ENCODE measurements at places on chromosomes 12 and 14.

GRCh38 chr12:15777355-15778012 lies 11.7 kb downstream of the EPS8 start:
- DNase-seq = no peak

GRCh38 chr12:836952-837351 lies 84.6 kb downstream of the WNK1 start:
- DNase-seq = no peak

- DNase-seq = no peak
Observed at GRCh38 chr12:80648881-80649280, 58.6 kb upstream of the MYF6 start.

DNA sequence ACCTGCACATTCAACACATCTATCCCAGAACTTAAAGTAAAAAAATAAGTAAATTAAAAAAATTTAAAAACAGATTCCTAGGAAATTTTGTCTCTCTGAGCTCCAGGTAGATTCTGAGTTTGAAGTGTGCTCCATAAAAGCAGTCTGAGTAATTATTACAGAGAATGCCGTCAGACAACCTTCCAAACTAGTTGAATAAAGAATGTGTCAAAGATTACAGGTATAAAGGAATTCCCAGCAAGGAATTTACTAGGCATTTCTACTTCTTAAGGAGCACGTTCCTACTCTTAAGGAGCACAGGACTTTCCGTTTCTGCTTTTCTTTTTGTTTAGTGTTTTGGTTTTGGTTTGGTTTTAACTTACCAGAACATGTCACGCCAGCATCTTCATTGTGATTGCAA lies 7.1 kb downstream of the CD163 start:
- DNase-seq = no peak

DNA sequence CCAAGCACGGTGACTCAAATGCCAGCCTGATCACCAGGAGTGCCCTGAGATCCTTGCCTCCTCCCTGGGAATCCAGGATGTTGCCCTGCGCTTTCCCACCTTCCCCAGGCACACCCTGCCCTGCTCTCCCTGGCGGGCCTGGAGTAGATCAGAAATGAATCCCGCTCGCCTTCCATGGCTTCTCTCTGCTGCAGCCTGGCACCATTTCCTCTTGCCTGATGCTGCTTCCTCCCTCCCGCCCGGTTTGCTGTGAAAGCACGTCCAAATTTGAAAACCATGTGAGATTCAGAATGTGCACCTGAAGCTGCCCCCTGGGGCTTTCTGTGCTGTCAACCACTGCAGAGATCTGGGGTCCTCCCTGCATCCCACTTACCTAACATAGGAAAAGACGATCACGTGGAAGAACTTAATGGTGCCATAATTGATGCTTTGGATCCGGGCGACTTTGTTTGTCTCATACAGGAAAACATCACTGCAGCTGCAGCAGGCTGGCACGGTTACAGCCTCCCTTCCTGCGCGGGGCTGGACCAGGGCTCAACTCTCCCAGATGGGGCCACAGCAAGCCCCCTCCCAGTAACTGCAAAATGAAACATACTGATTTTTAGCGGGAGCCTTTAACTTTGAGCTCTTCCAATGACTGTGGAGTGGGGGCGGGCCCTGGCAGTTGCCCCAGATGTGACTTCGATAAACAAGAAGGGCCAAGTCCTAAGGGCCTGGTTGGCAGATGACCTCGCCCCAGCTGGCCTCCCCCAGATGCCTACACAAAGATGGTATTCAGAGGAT lies 24.9 kb upstream of the C12orf76 start:
- DNase-seq = no peak

DNA sequence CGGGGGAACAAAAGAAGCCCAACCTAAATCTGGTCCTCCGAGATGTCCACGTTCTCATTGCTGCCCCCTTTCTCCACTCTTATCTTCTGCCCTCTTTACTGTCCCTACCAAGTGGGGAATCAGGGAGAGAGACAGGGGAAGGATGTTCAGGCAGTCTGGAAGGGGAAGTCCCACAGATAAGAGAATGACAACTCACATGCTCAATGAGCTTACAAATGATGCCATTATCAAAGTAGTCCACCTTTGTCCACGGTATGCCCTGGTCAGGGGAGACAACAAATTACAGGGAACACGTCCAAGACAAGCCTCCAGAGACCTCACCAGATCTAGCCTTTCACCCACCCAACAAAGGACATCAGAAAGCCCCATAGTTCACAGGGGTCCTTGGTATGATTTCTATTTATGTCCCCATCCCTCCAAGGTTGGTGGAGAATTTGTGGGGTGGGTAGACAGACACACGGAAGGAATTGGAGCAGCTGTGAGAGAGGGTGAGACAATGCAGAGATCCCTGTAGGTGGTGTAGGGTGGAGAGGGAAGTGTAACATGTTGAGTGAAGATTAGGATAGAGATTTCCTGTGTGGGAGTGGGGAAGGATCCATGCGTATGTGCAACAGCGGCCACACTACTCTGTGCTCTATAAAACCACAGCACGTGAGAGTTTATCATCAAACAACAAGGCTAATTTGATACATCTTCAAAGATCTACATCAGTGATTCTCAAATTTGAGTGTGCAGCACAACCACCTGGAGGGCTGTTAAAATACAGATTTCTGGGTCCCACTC lies 10.7 kb downstream of the MYO1A start:
- DNase-seq = no peak

All from NCI-H1436 treated with DMSO at 0.1 percent for 48 hours (cell line).